ENCODE measurements at places on chromosomes 7 and 10.

DNA sequence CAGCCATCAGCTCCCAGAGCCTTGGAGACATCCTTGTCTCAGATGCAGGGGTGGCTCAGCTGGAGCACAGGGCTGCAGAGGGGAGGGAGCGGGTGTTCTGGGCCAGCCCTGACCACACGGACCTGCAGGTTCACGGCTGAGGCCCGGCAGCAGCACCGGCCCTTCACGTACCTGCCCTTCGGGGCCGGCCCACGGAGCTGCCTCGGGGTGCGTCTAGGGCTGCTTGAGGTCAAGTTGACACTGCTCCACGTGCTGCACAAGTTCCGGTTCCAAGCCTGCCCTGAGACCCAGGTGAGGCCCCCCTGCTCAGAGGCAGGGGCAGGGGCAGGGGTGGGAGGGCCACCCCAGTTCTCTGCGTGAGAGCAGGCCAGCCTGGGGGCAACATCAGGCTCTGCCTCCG lies 45.2 kb downstream of the PARP12 start:
- DNase-seq: no peak

- no peak for DNase-seq
Measured at GRCh38 chr10:74055383-74056049, 57.6 kb downstream of the VCL start.

- DNase-seq: peak; percentile 18
Measured at GRCh38 chr10:114821915-114822443, 399 bp downstream of the FHIP2A start.

GRCh38 chr7:131359136-131359776 lies 31.6 kb downstream of the MKLN1 start:
- no peak for DNase-seq

DNA sequence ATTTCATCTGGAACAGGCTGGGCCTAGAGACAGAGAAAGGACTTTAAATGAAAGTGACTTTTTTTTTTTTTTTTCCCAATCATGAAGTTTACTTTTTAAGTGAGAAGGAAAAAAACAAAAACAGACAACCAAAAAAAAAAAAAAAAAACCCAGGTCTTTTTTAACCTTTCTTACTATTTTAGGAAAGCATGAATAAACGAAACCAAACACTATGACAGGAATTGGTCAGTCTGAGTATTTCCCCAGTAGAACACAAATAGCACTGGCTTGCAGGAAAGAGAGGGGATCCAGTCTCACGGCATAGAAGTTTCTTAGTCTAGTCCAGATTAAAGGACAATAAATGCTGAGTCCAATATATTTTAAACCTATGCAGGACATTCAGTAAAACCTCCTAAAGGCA lies 180.5 kb upstream of the CCDC6 start:
- no peak for DNase-seq

- no peak for DNase-seq
Measured at GRCh38 chr7:43647673-43648472, 65.0 kb downstream of the STK17A start.

GRCh38 chr10:43939389-43939938 lies 290.8 kb upstream of the ZNF32 start:
- no peak for DNase-seq

- no peak for DNase-seq
Measured at GRCh38 chr7:115133248-115133647, 211.4 kb downstream of the MDFIC start.

DNA sequence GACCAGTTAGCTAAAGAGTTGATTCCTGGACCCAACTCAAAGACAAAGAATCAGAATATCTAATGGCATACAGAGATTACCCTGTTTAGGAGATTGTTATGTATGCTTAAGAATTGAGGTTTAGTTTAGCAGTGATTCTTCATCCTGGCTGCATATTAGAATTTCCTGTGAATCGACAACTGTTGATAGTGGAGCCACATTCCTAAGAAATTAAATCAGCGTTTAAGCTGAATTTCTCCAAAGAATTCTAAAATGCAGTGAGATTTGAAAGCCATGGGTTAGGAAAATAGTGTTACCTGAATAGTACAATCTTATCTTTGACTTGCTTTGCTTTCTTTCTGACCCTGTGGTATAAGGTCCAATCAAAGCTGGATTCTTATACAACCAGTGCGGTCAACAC lies 16.4 kb upstream of the FERD3L start:
- no peak for DNase-seq

GRCh38 chr10:97780841-97781617 lies 9.2 kb upstream of the SFRP5 start:
- no peak for DNase-seq

DNA sequence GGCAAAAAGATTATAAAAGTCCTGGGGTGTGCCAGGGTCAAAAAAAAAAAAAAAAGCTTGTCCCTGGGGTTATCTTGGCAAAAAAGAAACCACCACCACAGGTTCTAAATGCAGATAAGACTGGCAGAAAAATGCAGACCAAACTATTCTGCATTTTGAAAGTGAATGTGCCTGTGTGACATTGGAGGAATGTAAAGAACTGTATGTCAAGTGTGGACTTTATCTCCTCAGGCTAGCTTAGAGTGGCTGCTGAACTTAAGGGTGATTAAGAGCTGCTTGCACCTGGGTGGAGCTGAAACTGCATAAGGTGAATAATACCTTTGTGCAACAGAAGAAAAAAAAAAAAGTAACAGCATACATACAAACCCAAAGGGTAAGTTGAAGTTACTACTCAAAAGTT lies 1.3 kb upstream of the NAPEPLD start:
- DNase-seq: no peak

GRCh38 chr10:95456516-95456915 lies 104.7 kb downstream of the SORBS1 start:
- DNase-seq: no peak

GRCh38 chr10:1736144-1736971 lies 967 bp downstream of the ADARB2 start:
- no peak for DNase-seq

DNA sequence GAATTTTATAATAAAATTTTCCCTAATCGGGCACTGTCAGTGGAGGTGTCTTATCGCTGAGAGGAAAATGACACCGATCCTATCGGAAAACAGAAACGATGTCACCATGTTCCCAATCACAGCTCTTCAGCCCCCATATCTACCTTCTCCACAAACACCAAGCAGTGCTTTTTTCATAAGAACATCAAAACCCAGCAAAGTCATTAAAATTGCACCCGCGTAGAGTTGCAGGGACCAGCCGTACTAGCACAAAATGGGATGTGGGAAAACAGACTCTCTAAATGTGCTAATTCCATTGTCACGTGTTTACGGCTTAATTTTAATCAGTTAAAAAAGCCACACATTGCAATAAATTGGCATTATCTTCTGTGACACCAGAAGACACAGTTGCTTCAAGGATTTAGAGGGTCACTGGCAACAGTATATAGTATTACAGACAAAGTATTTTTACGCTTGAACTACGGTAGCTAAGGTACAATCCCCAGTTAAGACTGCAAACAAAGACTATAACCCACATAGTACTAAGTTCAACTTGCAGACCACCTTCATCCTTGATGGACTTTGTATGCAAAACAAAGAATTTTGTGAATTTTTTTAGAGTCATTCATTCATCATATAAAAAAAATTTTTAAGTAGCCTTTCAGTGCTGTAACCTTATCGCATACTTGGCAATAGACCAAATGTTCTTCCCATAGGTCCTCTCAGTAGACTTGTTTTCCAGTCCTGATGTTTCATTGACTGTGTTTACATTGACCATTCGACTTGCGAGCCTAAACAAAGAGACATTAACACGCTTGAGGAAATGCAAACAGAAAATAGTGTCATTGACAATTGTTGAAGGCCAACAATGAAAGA lies 116.0 kb downstream of the VTI1A start:
- no peak for DNase-seq
